ENCODE measurements at places on chromosomes 3 and 15.

DNA sequence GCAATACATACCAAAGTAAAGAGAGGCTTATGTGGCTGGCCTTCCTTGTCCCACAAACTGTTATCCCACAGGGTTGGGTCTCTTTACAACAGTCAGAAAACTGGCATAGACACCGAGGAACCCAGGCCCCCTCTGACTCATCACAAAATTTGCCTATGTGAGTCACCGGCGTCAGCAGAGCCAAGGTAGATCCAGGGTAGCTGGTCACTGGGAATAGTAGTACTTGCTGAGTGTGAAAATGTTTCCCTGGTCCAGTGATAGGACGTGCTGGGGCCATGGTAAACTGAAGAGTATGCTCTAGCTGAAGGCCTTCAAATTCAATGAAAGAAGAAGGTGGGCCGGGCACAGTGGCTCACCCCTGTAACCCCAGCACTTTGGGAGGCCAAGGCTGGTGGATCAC is 27.1 kb upstream of the SKIL start:
- DNase-seq = peak; percentile 10

DNA sequence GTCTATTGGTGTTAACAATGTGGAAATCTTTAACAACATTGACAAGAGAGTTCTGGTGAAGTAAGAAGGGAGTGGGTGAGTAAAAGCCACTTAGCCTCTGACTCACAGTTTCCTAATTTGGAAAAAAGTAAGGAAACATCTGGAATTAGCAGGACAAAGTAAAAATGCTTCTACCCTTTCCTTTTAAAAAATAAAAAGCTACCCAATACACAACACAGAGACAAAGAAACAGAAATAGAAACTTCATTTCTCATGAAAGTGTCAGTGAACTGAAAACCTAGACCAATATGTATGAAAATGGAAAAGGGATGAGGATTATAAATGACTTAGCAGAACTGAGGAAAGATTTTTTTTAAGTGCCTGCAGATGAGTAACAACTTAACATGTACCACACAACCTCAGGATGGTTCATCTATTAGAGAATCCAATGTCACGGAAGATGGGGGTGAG is 65.4 kb downstream of the SSR3 start:
- no peak for DNase-seq

- DNase-seq = no peak
Observed at GRCh38 chr3:126128504-126129397, 44.8 kb upstream of the SLC41A3 start.

DNA sequence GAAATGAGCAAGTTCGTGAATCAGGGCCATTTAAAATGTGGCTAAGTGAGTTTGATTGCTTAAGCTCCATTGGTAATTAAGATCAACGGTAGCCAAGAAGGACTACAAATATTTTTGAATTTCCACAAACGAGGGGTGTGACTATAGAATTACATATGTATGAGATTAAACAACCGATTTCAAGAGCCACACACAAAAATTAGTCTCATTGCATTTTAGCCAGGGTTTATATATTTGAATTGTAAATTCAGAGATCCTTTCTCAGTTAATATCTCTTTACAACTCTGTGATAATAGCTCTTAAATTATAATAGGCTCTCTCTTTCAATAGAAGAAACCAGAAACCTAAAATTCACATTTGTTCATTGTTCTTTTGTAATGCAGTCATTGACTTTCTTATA is 325.6 kb upstream of the ICE2 start:
- no peak for DNase-seq

- DNase-seq = no peak
Observed at GRCh38 chr3:154274348-154274747, 49.9 kb downstream of the DHX36 start.

GRCh38 chr3:32685543-32686185 is 676 bp downstream of the CNOT10 start:
- DNase-seq = no peak

DNA sequence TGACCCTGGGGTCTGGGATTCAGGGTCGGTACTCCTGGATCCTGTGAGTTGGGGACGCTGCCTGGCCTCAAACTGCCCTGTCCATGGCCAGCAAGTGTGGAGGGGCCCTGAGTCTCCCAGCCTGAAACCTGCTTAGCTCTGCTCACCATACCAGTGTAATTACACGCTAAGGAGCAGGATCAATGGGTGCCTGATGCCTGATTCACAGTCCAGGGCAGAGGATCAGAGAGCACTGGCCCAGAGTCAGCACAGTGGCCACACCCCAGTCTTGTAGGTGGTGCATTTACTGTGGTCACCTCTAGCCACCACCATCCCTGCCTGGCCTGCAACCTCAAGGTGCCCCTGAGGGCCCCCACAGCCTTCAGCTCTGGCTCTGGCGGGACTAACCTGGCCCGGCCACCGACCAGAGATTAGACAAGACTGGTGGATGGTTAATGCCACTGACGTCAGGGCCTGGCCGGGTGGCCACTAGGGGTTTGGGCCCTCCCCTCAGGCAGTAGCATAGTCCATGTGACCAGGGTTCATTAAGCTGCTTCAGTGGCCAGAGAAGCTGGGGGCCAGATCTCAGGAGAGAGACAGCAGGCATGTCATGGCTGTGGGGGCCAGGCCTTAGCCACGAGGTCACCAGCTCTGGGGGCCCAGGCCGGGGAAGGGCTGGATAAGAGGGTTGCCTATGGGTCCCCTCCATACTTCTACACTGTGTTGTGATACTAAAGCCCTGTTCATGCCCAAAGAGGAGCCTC is 3.3 kb upstream of the SLC38A3 start:
- DNase-seq = no peak

GRCh38 chr3:54515441-54516213 is 393.3 kb downstream of the CACNA2D3 start:
- DNase-seq = no peak

DNA sequence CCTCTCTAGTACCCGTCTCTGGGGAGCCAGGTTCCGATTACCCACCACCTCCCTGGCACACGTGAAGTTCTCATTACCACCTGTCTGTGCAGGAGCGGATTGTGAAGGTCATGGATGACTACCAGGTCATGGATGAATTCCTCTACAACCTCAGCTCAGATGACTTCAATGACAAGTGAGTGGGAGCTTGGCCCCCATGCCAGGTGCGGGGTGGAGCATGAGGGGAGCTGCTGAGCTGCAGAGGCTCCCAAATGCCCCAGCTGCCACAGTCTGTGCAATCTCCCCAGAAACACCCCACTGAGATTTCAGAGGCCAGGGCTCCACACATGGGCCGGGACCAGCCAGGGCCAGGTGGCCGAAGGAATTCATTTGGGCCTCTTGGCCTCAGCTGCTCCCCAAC is 34.3 kb downstream of the DNAH1 start:
- no peak for DNase-seq

DNA sequence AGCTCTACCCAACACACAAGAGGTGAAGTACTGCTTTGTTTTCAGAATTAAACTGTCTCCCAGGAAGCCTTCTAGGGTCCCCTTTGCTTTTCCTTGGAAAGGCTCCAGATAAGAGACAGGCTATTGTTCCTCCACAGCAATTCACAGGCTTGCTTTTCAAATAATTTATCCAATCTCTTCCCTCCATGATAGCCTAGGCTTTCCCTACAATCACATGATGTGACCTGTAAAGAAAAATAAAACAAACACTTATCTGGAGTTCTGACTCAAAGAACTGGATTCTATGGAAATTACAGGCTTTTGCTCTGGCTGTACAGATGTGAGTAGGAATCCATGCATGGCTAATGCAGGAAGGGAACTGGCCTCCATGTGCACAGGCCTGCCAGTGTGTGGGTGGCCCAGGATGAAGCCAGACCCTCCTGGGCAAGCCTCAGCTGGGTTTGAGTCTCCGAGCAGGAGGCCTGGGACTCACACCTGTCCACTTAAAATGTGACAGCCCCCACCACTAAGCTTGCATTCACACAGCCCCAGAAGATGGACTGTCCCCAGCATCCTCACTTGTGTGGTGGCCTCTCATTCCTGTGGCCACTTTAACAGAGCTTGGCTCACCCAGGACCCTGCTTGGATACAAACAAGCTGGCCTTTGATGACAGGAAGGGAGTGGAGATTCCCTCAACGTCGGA is 75.8 kb upstream of the LEKR1 start:
- DNase-seq = no peak

DNA sequence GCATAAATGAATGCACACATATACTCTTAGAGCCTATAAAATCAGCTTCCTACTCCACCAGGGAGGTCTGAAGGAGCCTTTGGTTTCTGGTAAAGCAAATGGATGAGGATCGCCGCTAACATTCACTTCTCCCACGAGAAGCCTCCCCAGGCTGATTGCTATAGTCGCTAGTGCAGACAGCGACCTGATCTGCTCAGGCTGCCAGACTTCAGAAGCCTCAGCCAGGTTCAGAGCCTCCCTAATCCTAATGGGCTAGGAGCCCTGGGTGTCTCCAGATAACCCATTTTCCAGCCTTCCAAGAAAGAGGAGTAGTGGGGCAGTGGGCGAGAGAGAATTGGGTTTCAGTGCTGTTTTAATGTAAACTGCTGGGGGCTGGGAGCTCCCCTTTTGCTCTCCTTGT is 35.4 kb downstream of the TPM1 start:
- no peak for DNase-seq

DNA sequence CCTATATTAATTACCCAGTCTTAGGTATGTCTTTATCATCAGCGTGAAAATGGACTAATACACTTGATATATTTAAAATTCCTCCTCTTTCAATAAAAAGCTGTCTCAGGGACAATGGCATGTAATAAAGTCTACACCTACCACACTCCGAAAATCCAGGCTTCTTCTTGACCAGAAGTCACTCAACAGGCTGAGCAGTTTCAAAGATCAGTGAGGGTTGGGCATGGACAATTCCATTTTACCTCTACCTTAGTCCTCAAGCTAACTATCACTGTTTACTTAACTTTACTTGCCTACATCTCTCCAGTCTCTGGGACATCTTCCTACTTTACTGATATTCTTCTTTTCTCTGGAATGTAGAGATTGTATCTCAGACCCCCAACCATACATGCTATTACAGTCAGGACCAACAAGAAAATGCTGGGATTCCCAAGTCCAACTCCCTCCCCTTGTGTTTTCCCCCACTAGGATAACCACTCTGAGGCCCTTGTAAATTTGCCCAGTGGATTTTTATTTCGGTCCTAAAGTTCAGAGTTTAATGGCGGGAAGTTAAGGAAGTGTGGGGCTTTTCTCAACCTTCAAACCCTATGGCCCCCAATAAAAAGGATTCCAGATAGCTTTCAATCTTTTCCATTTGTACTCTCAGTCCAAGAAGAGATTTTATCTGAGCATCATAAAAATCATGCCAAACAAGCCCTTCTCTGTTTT is 137.1 kb upstream of the TSC22D2 start:
- no peak for DNase-seq

All from HFF-Myc (cell line).